NAMALWA (cell line): ENCODE measurements at places on chromosomes 1 and 21.

- peak; percentile 61 for DNase-seq
These were observed 173.6 kb downstream of the RERE start for GRCh38 chr1:8643542-8644536.

GRCh38 chr1:27958513-27958912 is 1.3 kb upstream of the XKR8 start:
- no peak for DNase-seq

- DNase-seq: no peak
These were observed 5.8 kb upstream of the FAM167B start for GRCh38 chr1:32241001-32241763.

GRCh38 chr1:17673329-17674072 is 81.6 kb upstream of the ACTL8 start:
- no peak for DNase-seq

DNA sequence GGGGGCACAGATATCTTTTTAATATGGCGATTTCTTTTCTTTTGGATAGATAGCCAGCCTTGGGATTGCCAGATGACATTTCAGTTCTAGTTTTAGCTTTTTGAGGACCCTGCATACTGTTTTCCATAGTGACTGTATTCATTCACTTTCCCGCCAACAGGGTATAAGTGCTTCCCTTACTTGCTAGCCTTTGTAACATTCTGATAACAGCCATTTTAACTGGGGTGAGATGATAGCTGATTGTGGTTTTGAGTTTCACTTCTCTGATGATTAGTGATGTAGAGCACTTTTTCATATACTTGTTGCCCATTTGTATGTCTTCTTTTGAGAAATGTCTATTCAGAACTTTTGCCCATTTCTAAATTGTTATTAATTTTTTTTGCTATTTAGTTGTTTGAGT is 151.9 kb downstream of the NTPCR start:
- DNase-seq: no peak

DNA sequence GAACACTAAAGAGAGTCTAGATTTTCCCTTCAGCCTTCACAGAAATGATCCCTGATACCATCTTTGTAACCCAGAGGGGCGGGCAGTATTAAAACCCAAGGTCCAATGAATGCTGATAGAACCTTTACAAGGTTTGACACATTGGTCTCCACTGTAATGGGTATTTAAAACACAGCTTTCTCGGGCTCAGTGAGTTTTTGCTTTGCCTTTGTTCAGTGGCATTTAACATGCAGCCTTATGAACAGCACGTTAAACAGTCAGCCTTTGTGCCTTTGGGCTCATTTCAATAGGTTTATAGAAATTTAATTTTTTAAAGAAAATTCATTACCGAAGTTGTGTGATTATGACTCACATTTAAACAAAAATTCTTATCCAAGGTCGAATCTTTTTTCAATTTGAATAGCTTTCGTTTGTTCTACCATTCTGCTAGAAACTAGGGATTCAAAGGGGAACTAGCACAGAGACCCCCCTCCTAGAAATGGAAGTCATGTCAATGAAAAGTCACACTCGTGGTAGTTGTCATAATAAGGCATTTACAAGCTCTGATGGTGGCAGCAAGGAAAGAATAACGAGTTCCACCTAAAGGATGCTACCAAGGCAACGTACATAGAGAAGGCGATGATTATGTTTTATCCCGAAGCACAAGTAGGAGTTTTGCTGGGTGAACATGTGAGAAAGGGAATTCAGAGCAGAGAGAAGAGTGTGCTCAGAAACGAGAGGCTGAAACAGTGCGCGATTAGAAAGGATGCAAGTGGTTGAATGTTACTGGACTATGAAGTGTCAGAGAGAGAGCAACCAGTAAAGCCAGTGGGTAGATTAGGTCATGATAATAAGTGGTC is 66.2 kb downstream of the SGIP1 start:
- DNase-seq: no peak

DNA sequence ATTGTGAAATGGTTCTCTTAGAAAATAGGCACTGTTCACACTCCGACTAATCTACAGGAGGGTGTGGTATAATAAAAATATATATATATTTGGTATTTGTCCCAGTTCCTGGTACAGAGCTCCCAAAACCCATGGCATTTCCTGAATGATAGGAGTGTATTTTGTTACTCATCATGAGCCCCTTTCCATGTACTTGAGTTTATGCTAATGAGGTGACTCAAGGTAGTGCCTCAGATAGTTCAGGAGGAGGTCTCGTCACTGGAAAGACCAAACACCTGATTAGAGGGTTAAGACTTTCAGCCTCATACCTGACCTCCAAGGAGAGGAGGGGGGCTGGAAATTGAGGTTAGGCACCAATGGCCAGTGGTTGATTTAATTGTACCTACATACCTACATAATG is 57.9 kb downstream of the TTC3 start:
- DNase-seq: no peak

DNA sequence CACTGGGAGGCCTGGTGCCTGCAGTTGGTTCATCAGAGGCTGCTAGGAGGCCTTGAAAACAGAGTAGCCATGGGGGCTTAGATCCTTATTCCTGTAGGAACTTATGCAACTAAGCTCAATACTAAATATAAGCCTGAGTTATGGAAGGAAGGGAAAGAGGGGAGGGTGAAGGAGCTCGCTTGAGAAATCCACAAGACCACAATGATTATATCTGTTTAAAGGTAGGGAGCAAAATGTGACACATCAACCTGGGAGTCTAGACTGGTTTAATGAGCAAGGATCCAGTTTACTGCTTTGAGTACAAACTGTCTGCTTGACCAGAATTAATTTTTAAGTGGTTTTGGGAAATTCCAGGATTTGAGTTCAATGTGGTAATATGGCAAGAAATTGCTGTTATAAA is 20.4 kb upstream of the ANGPTL7 start:
- DNase-seq: no peak

DNA sequence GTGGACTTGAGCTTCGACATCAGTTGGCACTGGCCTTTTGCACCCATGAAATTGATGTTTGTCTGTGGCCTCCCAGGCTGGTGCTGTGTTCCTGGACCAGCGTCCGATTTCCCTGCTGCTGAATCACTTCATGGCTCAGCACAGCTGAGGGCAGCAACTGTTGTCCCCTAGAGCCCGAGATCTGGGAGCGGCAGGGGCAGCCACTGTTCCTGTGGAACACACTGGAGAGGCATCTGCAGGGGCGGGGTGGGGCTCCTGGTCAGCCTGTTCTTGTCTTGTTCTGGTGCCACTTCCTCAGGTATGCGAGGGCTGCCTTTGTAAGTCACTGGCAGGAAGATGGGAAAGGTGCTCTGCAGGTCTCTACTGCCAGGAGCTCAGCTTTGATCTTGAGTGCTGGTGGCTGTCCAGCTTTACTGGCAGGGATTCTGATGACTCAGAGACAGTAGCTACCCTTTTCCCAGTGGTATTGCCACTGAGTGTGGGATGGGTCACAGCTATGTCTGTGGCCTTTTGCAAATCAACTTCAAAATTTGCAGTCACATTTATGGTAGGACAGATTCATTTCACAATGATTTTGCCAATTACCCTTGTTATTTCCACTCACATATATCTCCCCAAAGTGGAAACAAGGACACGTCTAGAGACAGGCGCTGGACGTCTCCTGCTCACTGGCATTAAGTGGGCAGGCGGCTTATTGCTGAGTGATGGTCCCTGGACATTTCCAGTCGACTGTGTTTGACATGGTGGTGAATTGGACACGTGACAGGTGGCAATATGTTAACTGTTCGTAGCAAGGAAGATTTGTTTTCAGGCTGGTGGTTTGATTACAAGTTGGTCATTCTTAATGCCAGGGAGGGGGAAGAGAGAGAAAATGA is 15.3 kb downstream of the AGPAT3 start:
- no peak for DNase-seq

DNA sequence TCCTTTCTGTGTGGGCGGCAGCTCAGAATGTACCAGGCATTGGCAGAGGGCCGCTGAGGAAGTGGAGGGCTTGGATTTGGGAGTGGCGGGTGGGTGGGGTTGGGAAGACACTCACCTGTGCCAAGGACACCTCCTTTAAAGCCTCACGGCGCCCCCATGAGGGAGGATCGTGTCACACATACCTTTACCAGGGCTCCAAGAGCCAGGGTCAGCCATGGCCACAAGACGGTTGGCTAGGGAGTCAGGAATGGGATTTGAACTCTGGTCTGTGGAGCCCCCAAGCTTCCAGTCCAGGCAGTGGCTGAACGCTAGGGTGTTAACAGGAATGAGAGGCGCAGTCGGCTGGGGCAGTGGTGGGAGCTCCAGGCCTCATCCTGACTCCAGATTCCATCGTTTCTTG is 4.6 kb downstream of the NBL1 start:
- no peak for DNase-seq

DNA sequence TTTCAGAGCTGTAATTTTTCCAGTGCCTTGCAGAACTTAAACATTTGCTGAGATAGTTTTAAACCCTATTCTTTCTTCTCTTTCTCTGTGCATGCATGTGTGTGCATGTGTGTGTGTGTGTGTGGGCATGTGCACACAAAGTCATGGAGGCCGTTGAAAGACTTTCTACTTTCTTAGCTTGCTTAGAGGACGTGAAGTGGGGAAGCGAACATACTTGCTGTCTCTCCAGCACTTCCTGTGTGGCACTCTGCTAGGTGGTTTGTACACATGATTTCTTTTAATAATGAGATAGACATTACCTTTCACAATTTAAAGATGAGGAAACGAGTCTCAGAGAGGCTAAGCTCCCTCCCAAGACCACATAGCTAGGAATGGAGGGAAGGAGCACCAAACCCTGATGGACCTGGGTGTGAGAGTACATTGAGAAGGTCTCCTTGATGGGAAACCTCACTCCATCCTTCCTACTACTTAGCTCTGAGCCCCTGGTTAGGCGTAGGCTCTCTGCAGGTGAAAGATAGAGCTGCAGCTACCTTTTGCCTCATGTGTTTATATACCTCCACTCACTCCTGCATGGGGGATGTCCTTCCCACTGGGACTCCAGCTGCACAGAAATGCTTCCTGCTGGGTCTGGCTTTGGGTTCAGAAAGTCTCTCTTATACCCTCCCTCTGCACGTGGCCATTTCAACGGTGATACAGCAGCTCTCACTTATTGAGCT is 101.9 kb upstream of the USP24 start:
- DNase-seq: no peak

DNA sequence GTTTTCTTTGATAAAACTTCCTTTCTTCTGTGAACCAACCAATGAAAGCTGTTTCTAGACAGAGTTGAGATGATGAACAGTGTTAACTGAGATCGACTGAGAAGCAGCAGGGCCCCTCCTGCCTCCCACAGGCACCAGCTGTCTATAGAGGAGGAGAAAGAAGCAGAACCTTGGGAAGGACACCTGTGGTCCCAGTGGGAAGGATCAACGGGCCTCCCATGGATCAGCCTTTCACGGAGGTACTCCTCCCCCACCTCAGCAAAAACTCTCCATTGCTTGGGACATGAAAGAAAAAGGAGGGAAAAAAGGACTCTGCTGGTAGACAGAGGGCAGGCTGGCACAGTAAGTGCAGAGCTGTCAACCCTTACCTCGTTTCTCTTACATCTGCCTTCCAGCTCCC is 40.5 kb downstream of the PLPPR5 start:
- no peak for DNase-seq

- DNase-seq: no peak
These were observed 17.6 kb upstream of the RGS1 start for GRCh38 chr1:192557841-192558595.

DNA sequence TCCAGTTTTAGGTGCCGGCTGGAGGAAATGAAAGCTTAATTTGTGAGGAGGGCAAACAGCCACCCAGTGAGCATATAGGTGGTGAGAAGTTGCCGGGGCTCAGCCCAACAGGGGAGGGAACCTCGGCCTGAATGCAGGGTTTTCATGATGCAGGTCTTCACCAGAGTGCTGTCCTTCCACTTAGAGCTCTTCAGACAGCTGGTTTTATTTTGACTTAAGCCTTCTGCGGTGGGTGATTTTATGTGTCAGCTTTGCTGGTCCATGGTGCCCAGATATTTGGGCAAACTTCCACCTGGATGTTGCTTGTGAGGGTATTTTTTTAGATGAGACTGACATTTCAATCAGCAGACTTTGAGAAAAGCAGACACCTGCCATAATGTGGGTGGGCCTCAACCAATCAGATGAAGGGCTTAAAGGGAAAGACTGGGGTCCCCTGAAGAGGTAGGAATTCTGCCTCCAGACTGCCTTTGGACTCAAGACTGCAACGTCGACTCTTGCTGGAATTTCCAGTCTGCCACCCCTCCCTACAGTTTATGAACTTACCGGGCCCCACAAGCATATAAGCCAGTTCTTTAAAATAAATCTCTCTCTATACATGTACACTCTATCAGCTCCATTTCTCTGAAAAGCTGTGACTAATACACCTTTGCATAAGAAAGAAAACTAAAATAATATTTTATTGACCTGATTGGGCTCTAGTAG is 72.8 kb downstream of the RHOU start:
- DNase-seq: no peak

- no peak for DNase-seq
These were observed 14.5 kb downstream of the NLRP3 start for GRCh38 chr1:247430434-247430833.

GRCh38 chr1:22329148-22329515 is 122.5 kb upstream of the ZBTB40 start:
- no peak for DNase-seq

- DNase-seq: no peak
These were observed 12.3 kb downstream of the ZRANB2 start for GRCh38 chr1:71068325-71069240.

GRCh38 chr1:164838786-164839185 is 279.8 kb downstream of the PBX1 start:
- DNase-seq: no peak

DNA sequence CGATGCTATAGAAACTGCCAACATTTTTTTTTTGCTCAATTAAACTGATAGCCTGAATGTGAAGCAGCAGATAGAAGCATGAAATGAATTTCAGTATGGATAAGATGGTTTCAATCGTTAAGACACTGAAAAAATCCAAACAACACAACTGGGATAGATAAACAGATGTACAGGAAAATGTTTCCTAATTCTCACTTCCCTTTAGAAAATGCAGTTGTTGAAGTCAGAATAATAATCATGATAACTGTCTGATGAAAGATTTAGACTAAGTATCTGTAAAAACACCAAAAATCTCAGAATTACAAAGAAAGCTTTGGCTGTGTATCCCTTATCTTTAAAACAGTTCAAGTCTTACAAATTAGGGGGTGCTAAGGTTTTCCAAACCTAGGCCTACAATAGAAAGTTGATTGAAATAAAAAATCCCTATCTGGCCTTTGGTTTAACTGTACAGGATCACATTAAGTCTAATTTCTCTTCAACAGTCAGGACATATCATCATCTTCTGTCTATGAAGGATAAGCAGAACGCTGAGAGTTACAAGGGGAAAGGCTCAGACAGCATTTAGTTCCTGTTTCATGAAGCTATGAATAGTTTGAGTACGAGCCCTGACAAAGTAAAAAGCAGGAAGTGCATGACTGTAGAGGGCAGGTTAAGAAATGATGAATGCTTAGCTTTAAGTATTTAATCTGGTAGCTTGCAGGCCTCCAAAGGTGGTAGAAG is 203.2 kb downstream of the APP start:
- DNase-seq: peak; percentile 80

DNA sequence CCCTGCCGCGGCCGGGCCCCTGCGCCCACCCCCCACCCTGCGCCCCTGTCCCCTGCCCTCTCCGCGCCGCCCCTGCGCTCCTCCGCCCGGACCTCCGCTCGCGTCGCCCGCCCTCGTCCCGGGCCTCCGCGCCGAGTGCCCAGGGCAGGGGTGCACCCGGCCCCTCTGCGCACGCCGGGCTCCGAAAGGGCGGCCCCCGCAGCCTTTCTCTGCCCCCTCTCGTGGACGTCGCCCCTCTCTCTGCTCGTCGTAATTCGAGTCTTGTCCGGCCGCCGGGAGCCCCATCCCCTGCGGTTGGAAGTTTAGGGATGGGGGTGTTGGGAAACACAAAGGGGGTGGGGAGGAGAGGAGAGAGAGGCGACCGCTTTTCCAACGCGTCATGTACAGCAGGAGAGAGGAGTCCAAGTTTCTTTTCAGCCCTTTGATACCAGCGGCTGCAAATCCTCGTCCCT is 407 bp downstream of the GALNT2 start:
- DNase-seq: peak; percentile 36
